Kidney tubule cell (primary cell): ENCODE measurements at places on chromosomes 7 and 10.

GRCh38 chr10:104589431-104589830 is 51.7 kb upstream of the SORCS3 start:
- DNase-seq: peak; percentile 64

DNA sequence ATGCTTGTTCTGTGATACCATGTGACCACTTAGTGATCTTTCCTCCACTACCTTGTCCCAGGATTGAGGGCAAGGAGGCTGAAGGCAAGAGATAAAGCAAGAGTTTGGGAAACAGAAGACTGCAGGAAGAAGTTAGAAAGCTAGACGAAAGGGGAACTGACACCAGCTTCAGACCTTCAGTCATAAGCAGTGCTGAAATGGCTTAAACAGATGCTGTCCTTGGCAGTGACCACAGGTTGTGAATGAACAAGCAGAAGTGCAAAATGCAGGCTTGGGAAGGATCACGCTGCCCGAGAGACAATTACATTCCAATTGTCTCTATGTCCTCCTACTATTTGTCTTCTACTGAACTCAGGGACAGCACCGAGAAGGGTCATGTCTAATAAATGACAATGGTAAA is 704.9 kb upstream of the AUTS2 start:
- no peak for DNase-seq

DNA sequence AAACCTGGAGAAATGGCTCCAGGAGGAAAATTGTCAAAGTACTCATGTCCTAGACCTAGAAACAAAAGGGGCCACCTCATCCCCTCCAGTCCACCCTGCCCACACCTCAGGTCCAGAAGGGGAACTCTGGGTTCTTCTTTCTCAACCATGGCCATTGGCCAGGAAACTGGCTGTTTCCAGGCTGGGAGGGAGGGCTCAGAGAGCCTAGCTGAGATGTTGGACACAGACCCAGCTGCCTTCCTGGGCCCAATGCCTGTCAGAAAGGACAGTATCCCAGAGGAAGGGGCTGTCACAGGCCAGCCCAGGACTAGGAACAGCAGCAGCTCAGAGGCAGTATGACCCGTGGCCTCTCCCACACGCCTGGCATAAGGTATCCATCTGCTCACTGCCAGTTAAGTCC is 9.6 kb downstream of the GRID1 start:
- no peak for DNase-seq

- peak; percentile 22 for DNase-seq
Measured at GRCh38 chr7:28348636-28349035, 63.7 kb upstream of the CREB5 start.

- peak; percentile 79 for DNase-seq
Measured at GRCh38 chr7:147412782-147413556, 1177.6 kb upstream of the C7orf33 start.

GRCh38 chr10:130361351-130362105 is 225.3 kb downstream of the GLRX3 start:
- DNase-seq: no peak

- no peak for DNase-seq
Measured at GRCh38 chr7:40101201-40101600, 33.2 kb downstream of the MPLKIP start.
